Lower leg skin (tissue), 4 donors: ENCODE measurements at places on chromosomes 5 and 9.

- DNase-seq, result peak; percentile 42
Observed at GRCh38 chr9:91734371-91734981, 215.6 kb downstream of the ROR2 start.

- DNase-seq, result no peak
Observed at GRCh38 chr9:126475933-126476555, 137.7 kb upstream of the LMX1B start.

DNA sequence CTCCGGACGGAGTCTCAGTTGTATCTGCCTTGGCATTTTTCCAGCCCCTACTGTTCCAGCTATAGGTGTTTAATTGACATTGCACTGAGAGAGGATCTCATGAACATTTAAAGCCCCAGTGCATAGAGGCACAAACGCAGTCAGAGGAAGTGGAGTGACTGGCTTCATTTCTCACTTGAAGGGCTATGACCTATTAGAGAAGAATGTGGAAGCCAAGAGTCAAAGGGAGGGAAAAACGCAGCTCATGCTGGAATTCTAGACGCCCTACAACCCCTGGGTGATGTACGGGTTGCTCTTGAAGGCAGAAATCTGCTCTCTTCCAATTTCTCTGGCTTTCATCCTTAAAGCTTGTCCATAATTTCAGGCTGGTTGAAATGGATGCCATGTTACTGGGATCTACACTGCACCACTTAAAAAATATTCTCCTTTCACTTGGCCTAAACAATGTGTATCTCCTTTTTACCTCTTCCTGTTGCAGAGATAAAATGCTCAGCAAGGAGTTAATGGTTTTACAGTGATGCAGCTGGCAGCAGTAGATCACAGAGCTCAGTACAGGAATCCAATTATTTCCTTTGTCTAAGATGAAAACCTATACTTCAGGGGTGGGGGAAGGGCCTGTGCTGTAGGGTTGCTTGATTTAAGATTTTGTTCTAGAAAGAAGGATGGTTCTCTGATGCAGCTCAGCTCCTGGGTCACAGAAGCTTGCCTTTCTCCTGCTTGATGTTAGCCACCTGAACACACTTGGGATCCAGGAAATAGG, 61.8 kb upstream of the MAMDC2 start:
- no peak for DNase-seq

GRCh38 chr9:111663301-111663823, 2.0 kb downstream of the GNG10 start:
- no peak for DNase-seq

- DNase-seq, result no peak
Observed at GRCh38 chr9:134643222-134643671, 1.6 kb downstream of the COL5A1 start.

DNA sequence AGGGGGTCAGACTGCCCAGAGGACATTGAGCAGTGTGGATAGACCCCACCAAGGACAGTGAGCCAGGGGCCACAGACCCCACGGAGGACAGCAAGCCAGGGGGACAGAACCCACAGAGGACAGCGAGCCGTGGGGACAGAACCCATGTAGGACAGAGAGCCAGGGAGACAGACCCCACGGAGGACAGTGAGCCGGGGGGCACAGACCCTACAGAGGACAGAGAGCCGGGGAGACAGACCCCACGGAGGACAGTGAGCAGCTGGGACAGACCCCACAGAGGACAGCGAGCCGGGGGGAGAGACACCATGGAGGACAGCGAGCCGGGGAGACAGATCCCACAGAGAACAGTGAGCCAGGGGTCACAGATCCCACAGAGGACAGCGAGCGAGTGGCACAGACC, 3.4 kb upstream of the ZDHHC11 start:
- no peak for DNase-seq

DNA sequence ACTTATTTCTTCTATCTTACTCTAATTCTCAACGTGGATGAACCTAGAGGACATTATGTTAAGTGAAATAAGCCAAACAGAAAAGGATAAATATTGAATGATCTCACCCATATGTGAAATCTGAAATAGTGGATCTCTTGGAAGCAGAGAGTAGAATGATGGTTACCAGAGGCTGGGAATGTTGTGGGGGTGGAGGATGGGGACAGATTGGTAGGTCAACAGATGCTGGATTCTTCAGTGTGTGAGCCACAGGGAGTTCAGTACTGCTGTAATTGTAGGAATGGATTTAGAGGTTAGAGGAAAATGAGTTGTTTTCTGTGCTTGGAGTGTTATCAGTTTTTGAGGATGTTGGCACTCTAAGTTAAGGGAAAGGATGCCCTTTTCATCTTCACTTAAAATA, 190.6 kb downstream of the FBXL7 start:
- DNase-seq, result no peak

DNA sequence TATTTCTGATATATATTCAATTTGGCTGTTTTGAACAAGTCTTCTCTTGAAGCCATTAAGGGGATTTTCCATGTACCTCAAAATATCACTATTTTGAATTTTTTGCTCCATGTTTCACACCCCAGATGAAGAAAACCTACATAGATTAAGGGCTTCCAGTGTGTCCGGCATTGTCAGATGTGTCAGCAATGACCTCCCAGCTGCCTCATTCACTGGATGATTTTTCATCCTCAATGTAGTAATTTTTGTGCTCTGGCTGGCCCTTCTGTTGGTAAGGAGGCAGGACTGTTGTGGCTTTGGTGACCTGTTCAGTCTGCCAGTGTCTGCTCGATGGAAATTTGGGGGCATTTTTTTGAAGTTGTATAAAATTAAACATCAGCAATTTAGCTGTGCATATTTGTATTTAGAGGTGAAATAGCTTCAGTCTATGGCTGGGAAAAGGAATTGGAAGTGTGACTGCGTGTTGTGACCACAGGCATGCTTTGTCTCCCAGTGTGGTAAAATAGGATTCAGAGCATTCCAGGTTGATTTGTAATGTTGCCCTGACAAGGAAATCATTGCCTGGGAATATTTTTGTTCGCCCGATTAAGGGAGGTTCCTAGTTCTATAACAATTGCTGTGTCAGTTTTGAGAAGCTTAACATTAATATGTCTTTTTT, 312.4 kb downstream of the ARHGEF28 start:
- DNase-seq, result no peak

DNA sequence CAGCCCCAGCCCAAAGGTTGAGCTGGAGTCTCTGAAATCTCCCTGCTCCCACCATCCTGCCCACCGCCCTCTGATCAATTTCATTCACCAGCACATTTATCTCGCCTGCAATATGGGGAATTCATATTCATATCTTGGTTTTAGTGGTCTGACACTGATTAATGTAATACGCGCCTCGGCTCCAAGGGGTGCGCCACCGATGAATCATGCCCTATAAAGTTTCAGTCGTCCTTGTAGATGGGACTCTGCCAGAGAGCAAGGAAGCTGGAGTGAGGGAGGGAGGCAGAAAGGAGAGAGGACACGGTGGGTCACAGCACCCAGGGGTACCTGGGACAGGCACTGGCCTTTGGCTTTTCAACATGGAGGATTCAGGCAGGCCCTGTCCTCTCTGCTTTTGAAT, 8.9 kb downstream of the IRX1 start:
- DNase-seq, result no peak

GRCh38 chr5:14100281-14100680, 42.9 kb upstream of the TRIO start:
- no peak for DNase-seq

GRCh38 chr5:9543311-9543920, 2.5 kb downstream of the SEMA5A start:
- DNase-seq, result no peak

DNA sequence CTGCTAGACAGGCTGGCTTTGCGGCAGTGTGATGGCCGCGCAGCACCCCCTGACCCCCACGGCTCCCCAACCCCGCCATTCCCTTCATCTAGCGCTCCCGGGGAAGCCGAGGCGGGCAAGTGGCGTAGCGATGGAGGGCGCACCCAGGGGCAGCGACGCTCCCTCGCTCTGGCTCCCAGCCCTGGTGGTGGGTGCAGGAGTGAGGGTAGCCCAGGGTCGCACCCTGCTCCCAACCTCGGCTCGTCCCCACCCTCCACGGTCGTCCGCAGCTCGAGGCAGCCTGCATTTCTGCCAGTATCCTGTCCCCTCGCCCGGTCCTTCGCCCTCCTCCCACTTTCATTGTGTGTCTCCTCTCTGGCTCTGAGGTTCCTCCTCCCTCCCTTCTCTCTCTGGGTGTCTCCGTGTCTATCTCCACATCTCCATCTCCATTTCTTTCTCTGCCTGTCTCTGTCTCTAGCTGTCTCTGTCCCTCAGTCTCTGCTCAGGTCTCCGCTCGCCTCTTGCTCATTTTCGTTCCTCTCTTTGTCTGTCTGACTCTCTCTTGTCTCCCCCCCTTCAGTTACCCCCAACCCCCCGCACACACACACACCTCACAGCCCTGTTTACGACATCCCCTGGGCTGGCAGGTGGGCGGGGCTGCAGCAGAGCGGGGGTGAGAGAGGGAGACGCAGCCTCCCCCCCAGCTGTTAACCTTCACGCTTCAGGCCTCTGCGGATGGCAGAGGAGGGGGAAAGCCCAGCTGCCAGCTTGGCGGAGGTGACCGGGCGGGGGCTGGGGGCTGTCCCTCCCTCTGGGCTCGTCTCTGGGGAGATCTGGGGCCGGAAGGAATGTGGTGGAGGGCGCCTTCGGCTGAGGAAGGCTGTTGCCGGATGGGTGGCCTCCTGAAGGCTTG, 48.7 kb upstream of the PSD2 start:
- DNase-seq, result no peak

- DNase-seq, result no peak
Observed at GRCh38 chr5:16862777-16863176, 73.3 kb downstream of the MYO10 start.

DNA sequence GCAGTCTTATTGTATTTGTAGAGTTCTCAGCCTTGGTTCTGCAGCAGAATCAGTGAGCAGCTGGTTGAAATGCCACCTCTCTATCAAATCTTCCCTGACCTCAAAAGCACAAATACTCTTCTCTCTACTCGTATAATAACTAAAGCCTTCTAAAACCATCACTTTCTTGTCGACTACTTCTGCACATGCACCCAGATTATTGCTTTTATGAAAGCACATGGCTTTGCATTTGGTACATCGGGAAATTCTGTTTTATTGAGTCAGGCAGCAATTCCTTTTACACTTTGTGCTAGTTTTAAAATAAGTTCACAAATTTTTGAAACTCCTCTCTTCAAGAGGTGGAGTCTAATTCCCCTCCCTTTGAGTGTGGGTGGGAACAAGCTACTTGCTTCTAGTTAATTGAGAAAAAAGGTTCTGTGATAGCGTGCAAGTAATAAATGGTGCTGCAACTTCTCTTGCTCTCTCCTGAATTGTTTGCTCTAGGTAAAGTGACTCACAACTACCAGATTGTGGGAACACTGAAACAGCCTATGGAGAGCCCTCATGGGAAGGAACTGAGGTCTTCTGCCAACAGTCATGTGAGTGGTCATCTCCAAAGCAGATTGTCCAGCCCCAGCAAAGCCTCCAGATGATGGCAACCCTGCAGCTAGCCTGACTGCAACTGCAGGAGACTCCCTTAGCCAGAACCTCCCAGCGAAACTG, 66.0 kb upstream of the TAF1L start:
- DNase-seq, result no peak

DNA sequence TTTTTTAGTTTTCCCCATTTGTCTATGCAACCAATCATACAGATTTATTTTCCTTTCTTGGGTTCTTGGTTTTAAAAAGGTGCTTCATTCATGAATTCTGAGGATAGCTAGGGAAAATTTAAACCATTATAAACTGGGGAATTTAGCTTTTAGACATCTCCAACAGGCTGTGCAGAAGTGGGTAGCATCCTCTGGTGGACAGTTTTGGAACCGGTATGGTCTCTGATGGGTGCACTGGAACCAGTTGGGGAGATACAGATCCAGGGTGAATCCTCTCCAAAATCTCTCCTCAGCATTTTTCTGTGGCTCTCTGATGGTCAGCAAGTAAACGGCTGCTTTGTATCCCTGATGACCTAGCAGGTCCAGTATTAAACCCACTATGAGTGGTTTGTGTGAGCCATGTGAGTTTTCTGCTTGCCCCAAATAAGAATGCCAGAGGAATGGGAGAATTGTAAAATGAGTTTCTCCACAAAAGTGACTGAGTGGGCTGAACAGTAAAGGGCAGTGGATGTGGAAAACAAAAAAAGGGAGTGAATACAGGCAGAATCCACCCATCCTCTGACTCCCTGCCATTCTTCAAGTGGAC, 9.1 kb upstream of the DNAJC25 start:
- DNase-seq, result no peak

DNA sequence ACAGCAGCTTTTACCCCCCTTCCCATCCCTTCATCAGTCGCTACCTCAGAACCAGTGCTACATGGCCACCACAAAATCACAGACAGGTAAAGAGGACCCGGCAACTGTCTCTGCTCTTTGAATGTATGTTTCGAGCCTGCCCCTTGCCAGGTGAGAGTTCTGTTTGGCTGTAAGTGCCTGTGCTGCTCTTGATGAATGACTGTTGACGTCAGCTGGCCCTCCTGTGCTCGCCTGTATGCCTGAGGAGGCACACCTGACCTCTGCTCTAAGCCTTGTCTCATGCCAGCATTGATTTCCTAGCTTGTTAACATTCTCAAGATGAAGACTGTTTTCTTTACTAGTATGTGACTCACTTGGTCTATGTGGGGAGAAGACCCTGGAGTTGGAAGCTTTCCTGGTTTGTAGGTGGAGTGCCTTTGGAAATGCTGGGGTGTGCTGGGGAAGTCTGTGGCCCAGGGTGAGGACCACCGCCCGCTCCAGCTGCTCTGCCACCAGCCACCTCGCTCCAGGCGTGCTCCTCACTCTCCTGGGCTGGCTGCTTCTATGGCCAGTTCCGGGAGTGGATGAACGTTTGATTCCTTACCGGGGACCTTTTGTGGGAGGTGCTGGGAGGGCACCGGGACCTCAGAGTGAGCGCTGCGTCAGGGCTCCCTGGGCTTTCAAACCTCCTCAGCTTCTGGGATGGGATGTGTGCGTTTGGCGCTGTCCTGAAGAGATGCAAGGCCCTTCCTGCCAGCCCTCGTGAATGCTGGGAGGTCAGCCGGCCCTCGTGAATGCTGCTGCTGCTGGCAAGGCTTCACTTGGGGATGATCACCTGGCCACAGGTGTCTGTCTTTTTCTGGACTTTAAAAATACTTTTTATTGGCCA, 109.9 kb downstream of the EHMT1 start:
- DNase-seq, result peak; percentile 66

DNA sequence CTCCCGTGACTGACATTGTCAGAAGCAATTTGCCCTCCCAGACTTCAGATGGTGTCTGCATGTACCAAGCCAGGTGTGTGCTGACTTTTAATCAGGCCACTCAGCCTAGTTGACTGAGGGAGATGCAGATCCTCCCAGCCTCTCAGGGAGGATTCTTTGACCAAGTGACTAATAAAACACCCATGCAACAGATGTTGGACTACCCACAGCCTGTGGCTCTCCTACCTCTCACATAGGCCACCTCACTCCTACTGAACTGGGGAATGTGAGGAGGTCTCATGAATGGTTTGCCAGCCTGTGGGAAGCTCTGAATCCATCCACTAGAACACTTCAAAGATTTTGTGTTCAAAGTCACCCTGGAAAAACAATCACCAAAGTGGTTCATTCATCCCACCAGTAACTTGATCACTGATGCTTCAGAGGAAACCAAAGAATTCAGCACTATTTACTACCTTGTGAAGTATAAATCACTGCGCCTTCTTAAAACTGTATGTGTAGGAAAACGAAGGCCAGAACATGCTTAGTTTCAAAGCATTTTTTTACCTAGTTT, 80.1 kb downstream of the ESM1 start:
- DNase-seq, result no peak
